ENCODE measurements at places on chromosomes 11 and 22.

DNA sequence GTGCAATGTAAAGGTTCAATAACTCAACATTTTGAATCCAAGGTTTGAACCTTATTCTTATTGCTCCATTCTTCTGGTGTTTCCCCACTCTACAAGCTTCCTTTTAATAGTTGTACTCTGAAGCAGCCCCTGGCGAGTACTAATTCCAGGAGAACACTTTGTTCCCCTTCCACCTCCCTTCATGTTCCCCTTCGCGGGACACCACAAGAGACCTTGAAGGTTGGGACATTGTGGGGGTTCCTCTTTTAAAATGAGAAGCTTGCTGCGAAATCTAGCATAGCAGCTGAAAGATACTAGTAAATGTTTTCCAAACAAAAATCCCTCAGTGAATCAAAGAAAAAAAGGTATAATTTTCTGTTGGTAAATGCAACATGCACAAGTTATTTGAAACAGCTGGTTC lies 626.3 kb upstream of the LRRC4C start:
- DNase-seq, result no peak

- DNase-seq, result peak; percentile 94
Observed at GRCh38 chr11:46617134-46617971, at the start of the genes ATG13 and HARBI1. TSS of gene ATG13 (plus strand) at chr11:46617553. CDS start at chr11:46644292, 26,739 bp downstream. TSS of gene HARBI1 (minus strand) at chr11:46617227. CDS start at chr11:46616237, 990 bp downstream.

DNA sequence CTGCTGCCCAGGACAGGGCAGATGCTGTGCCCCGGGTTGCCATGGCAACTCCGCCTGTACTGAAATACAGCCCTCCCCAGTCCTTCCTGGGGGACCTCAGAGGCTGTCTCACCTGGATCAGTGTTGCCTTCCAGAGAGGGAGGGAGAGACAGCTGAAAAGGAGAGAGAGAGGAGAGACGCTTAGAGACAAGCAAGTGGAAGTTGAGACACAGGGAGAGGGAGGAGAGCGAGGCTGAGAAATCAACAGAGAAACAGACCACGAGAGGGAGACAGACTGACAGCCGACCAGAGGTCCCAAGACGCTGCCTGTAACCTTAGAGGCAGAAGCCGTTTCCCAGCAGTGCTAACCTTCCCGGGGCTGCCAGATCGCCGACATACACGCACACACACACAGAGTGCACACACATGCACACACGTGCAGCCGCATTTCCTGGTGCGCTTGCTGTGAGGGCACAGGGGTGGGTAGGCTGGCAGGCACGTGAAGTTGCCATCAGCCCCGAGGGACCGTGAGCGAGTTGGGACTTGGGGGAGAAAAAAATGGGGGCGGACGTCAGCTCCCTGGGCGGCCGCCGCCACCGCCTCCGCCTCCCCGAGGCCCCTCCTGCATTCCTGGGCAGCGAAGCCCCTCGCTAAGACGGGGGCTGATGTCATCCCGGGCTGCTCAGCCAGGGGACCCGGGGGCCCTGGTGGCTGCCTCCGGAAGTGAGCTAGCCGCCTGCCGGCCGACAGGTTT lies 88.6 kb upstream of the CRYBB3 start:
- DNase-seq, result peak; percentile 83

GRCh38 chr11:10310301-10310841 lies 5.5 kb downstream of the ADM start:
- no peak for DNase-seq

GRCh38 chr11:8252946-8253345 lies 10.7 kb downstream of the LMO1 start:
- no peak for DNase-seq

DNA sequence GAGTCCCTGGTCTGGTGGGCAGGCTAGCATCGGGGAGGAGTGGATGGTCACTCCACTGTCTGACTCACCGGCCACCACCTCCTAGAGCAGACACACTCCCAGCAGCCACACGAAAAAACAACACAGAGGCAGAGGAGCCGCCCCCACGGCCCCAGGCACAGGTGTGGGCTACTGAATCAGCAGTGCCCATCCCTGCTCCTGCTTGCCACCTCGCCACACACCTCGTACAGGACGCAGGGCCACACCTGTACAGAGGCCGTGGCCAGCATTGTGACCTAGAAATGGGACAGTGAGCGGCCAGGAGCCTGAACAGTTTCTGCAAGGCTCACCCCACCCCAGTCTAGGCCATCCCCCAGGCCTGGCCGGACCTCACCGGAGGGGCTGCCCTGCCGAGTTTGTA lies 14.0 kb downstream of the TRIM29 start:
- no peak for DNase-seq

DNA sequence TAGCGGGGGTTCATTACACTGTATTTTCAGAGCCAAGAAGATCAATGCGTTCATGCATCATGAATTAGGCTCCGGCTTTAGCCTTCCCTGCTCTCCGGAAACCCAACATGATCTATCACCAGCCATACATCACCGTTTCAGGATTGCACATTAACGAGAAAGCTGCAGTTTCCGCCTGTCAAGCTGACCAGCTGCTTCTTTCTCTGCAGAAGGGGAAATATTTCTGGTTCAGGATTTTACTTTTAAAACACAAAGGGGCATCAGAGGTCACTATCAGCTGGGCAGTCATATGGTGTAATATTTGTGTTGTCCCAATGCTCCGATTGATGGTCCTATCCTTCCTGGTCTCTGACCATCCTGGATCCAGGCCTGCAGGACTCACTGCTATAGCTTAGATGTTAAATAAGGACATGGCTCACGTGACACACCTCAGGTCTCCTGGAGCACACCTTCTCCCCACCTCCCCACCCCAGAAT lies 21.4 kb upstream of the CADM1 start:
- peak; percentile 71 for DNase-seq

GRCh38 chr11:123531325-123531724 lies 101.3 kb downstream of the GRAMD1B start:
- DNase-seq, result no peak

DNA sequence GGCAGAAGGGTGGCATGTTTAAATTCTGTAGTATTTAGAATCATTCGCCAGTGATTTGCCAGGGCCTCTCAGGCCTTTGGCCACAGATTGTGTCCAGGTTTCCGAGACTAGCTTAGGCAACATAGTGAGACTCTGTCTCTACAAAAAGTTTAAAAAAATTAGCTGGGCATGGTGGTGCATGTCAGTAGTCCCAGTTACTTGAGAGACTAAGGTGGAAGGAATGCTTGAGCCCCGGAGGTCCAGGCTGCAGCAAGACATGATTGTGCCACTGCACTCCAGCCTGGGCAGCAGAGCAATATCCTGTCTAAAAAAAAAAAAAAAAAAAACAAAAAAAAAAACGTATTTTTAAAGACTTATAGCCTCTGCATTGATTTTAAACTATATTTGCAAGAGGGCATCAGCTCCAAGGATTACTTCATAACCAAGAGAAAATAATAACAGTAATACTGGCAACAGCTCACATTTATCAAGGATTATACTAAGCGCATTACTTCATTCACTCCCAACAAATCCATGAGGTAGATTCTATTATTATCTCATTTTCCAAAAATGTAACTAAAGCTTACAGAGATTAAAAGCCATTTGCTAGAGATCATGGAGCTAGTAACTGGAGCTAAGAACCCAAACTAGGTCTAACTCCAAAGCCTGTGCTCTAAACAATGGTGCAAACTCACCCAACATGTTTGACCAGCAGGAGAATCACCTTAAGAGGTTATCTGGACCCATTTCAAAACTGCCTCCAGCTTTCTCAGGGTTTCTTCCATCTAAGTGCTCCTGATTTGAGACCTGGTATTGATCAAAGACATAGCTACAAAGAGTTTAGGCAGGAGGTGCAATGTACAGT lies 32.6 kb upstream of the SLC6A5 start:
- DNase-seq, result no peak

DNA sequence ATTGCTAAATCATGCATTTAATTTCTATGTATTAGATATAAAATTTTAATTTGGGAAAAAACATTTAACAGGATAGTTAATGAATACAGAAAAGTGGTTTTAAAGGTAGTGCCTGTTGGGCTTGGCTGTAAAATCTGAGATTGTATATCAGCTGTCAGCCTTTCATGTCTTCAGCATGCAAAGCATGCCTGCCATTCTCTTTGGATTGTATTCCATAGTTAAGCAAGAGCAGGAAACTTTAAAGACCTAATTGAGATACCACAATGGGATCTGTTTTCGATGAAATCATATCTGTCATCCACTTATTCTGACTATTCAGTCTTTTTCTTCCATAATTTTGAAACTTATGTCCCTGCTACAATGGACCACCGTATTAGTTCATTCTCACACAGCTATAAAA lies 451.0 kb upstream of the DDI1 start:
- DNase-seq, result peak; percentile 55

DNA sequence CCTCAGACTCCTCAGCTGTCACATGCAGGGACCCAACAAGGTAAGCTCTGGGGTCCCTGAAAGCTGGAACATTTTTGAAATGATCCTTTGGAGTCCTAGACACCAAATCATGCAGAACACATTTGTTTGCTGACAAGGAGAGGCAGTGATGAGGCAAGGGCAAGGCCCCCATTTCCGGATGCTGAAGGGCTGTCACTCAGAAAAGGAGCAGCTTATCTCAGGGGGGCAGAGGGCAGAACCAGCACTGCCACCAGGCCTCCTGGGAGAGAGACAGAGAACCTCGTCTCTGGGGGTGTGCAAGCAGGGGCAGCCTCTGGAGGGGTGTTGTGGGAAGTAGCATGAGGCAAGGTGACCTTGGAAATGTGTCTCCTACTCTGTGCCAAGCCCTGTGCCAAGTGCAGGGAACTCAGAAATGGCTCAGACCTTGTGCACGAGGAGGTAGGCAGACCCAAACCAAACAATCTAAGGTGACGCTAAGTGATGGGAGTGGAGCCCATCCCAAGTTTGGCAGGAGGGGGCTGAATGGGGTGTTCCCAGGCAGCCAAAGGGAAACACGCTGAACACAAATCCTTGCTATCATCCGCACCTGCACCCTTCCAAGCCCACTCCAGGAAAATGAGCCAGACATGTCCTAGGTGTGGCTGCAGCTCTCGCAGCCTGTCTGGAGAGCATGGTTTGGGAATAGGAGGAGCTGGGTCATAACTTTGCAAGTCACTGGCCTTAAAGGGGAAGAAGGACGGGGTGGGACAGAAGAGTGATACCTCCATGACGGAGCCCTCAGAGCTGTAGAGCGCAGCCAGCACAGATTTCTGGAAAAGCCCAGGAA lies 94.2 kb downstream of the PDE2A start:
- DNase-seq, result no peak

DNA sequence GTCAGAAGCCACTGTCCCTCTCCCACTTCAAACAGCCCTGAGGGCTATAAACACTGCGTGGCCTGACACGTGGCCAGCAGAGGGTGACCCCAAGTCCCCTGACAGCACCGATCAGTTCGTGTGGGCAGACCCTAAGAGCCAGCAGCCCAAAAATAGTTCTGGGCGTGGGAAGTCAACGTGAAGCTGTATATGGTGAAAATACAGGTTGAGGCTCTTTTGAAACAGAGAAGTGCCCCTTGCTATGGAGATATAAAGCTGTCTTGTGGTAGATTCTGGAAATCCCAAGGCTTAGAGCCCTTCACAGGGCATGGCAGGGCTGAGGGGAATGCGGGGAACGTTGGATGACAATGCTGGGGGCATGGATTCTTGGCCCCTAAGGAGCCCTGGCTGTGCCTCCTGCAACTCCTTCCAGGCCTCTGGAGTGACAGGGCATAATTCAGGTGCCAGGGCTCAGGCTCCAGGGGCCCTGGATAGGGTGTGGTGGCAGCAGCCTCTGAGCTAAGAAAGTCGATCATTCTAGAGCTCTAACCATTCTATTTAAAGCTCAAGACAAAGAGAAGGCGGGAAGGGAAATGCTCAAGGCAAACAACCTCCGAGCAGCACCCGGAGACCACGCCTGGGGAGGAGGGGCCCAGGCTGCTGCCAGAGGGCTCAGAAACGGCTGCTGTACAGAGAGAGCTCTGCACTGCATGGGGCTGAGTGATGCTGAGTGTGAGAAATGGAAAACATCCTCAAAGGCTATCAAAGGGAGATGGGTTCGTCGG lies 60.4 kb upstream of the CD5 start:
- peak; percentile 72 for DNase-seq

GRCh38 chr22:47547881-47548650 lies 785.6 kb downstream of the TBC1D22A start:
- no peak for DNase-seq

DNA sequence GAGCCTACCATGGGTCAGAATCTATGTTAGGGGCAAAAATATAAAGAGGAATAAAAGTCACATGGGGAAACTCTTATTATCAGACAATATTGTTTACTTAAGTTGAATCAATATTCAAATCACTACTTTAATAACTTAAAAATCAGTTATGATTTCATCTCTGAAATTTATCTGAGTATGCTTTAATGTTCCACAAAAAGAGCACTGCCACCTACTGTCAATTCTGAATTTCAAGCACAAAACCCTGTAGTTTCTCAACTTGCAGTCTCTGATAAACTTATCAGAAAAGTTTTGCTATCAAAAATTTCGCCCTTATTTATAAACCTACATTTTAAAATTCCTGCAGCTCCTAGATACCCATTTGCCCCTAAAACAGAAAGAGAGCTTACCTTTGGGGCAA lies 47.3 kb downstream of the RDX start:
- DNase-seq, result no peak

DNA sequence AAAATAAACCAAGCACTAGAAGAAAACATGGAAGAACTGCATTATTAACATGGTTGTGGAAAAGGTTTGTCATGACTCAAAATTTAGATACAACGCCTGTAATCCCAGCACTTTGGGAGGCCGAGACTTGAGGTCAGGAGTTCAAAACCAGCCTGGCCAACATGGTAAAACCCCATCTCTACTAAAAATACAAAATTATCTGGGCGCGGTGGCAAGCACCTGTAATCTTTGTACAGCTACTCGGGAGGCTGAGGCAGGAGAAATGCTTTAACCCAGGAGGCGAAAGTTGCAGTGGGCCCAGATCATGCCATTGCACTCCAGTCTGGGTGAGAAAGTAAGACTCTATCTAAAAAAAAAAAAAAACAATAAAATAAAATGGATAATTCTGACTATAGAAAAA lies 23.7 kb downstream of the GNB1L start:
- no peak for DNase-seq

GRCh38 chr11:116984589-116984988 lies 113.6 kb downstream of the SIK3 start:
- DNase-seq, result no peak

GRCh38 chr22:49462795-49463194 lies 364.9 kb downstream of the BRD1 start:
- no peak for DNase-seq

DNA sequence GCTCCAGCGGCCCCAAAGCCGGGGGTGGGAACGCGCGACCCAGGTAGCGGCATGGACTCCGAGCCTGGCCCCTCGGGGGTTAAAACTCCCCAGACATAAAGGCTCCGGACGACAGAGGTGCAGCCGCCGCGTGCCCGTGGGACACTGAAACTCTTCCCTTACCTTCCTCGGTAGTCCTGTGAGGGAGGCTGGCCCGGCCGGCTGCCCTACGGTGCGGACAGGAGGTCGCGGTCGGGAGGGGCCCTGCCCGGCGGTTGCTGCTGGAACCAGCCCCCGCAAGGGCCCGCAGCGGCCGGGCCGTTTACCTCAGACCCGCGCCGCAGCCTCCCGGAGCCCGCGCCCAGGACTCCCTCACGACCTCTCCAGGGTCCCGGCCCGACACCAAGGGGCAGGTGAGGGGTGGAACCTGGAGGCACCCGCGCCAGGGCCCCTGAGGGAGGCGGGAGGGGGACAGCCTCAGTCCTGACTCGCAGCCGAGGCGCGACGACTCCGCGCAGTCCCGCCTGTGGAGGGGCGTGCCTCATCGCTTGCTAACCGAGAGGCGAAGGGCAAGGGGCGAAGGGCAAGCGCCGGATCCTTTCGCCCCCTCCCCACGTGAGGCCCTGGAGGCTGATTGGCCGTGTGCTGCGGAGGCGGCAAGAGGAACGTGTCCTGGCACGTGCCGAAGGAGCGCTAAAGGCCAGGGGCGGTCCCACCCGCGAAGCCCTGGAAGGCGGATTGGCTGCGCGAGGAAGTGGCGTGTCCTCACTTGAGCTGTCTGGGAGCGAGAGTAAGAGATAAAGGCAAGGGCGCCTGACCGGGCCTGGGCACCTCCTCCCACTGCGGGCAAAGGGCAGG lies at the start of gene UPB1:
Gene UPB1, plus strand, starts transcription at position 805 of the 837 bp plus-strand sequence. CDS start 72 bp downstream, outside the sequence.
- DNase-seq, result no peak
